T-helper 1 cell (primary cell): ENCODE measurements at places on chromosomes 7 and 10.

DNA sequence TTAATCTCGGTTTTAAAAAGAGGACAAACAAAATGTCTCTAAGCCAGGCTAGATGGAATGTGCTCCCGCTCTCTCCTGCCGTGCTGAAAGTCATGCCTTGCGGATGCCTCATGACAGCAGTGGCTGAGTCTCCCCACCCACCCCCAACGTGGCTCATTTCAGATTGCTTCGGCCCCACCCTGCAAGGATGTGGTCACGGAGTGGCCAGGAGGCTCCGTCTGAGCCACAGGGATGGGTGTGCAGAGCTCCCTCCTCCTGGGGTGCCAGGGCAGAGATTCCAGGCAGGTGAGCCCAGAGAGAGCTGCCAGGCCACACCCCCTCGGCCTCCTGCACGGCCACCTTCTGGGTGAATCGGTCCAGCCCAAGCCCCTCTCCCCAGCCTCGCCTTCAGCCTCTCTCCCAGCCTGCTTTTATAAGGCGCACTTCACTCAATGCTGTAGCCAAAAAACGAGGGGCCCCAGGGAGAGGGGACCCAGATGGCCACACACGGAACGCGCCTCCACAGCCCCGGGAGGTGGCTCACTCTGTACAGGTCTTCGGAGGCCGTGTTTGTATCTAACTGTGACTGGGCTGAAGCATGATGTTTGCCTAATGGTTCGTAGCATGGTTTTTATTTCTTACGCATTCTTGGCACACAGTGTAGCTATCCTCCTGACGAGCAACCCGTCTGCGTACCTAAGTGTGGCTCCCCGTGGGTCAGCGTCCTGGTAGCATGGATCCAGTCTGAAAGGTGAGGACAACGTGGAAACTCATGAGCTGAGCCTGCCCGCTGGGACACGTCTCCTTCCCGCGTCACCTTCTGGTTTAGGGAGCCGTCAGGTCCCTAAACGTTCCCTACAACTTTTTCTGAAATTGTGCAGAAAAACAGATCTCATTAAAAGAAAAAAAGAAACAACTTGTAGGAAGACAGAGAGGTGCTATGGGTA, 413.8 kb upstream of the FOXK1 start:
- no peak for DNase-seq

GRCh38 chr10:121448766-121449421, 149.3 kb downstream of the FGFR2 start:
- DNase-seq: no peak

GRCh38 chr7:41702635-41703371, at the start of gene INHBA:
TSS of gene INHBA (minus strand) at chr7:41703090. CDS start at chr7:41700374, 2,716 bp downstream.
- DNase-seq: no peak

DNA sequence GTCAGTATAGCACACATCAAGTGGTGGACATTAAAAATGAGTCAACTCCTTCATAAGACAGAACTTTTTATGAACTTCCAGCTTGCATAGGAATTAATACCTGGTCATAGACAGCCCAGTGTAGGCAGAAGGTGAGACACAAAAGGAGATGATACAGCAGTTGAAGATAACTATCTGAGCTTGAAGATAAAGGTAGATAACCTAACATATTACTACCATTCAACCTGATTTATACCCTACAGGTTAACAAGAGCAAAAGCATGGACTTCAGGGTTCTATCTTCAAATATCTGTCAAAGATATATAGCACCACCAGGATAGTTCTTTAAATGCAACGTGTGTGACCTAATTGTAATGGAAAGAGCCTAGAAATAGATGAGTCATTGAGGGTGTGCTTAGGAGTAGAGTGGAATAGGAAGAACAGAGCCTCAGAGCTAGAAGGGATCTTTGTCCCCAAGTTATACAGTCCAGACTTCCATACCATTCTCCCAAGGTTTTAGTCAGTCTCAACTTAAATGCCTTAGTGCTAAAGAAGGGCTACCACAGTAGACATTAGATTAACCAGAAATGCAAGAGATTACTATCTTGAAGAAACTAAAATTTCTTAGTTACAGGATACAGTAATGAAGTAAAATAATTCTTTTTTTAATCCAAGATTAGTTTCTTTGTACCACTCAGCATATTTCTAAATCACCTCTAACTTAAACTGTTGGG, 9.2 kb downstream of the ZNF800 start:
- no peak for DNase-seq

DNA sequence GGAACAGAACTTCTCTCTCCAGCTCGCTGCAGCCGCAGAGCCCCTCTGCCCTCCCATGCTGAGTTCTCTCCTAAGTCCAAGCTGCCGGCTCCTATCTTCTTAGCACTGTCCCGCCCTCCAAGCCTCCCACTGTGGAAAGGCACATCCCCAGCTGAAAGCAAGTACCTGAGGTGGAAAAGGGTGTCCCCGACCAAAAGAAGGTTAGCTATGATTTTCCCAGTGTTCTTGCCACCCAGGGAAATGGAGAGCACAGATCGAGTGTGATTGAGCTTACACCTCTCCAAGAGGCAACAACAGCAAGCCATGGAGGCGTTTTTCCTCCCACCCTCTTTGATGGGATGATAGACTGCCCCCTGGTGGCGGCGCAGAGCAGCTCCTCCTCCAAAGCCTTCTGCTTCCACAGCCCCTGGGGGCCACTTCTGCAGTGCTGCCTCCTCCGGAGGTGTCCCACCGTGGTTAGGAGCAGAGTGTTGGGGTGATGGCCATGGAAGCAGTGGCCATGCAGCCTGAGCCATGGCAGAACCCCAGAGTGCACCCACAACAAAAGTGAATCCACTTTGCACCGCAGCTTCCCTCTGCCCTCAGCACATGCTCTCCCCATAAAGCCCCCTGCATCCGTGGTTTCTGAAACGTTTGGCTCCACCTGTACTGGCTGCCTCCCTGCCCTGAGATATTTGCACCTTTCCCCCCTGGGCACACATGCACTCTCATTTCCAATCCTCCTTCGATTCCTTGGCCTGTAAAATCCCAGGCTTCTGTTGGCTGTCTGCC, 143.1 kb upstream of the STK17A start:
- peak; percentile 32 for DNase-seq

- no peak for DNase-seq
Measured at GRCh38 chr10:31173752-31174151, 142.1 kb upstream of the ZNF438 start.

- DNase-seq: no peak
Measured at GRCh38 chr7:7311001-7311400, 128.7 kb downstream of the C1GALT1 start.

- DNase-seq: no peak
Measured at GRCh38 chr7:38021892-38022291, 101.5 kb downstream of the EPDR1 start.

GRCh38 chr7:26642416-26642815, 222.0 kb downstream of the SKAP2 start:
- no peak for DNase-seq

- no peak for DNase-seq
Measured at GRCh38 chr7:17940951-17941431, 697 bp upstream of the SNX13 start.

GRCh38 chr7:102095321-102096011, 191.2 kb upstream of the SH2B2 start:
- DNase-seq: no peak

DNA sequence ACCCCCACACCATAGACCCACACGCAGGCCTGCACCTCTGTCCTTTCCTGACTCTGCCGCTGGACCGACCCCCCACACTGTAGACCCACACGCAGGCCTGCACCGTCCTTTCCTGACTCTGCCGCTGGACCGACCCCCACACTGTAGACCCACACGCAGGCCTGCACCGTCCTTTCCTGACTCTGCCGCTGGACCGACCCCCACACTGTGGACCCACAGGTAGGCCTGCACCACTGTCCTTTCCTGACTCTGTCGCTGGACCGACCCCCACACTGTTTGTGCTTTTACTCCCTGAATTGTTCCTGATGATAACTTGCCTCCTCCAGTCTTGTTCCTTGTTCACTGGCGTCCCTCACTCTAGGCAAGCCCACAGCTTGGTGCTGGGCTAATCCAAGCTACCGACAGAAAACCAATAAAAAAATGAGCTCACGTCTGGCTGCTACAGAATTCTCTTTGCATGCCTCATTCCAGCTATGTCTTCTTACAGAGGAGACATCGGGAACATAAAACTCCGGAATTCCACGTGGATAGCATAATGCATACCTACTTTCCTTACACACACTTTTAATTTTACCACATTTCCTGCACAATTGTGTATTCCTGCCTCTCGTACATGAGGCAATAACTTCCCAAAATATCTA, 494.3 kb downstream of the PTPRN2 start:
- no peak for DNase-seq

DNA sequence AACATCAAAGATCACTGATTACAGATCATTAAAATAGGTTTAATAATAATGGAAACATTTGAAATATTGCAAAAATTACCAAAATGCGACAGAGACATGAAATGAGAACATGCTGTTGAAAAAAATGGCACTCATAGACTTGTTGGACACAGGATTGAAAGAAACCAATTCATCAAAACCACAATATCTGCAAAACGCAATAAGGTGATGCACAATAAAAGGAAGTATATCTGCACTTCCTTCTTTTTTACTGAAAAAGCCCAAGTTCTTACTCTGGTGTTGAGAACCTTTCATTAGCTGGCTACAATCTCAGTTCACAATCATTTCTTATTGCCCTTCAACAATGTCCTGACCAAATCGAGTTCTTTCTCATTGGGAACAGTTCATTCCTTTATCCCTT, 28.7 kb downstream of the TMEM106B start:
- no peak for DNase-seq

GRCh38 chr7:50793947-50794570, 11.4 kb upstream of the GRB10 start:
- no peak for DNase-seq

GRCh38 chr10:63071145-63071544, 62.0 kb upstream of the NRBF2 start:
- DNase-seq: no peak

- no peak for DNase-seq
Measured at GRCh38 chr7:55549457-55549856, 22.8 kb downstream of the VOPP1 start.

- no peak for DNase-seq
Measured at GRCh38 chr7:14430926-14431325, 441.5 kb upstream of the ETV1 start.

- DNase-seq: no peak
Measured at GRCh38 chr10:7795605-7796004, 7.6 kb downstream of the ATP5F1C start.

GRCh38 chr7:137091396-137091795, 222.9 kb downstream of the CHRM2 start:
- no peak for DNase-seq

- DNase-seq: no peak
Measured at GRCh38 chr10:36669615-36670352, 455.6 kb upstream of the ANKRD30A start.

DNA sequence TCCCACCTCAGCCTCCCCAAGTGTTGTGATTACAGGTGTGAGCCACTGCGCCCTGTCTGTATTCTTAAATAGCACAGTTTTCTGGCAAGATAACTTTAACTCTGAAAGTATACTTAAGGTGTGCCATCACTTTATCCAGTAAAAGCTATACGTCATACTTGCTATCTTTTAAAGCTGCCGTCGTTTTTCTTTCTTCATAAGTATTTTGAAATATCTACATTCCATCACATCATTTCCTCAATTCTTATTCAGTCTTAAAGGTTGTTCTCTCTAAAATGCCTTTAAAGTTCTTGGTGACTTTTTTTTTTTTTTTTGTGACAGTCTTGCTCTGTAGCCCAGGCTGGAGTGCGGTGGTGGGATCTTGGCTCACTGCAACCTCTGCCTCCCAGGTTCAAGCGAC, 34.7 kb downstream of the PTPN12 start:
- DNase-seq: no peak

- no peak for DNase-seq
Measured at GRCh38 chr10:87659571-87660483, at the start of gene PAPSS2. TSS of gene PAPSS2 (plus strand) at chr10:87659878. CDS start at chr10:87659982, 104 bp downstream.

GRCh38 chr7:77413861-77414424, 2.2 kb downstream of the GSAP start:
- DNase-seq: no peak

DNA sequence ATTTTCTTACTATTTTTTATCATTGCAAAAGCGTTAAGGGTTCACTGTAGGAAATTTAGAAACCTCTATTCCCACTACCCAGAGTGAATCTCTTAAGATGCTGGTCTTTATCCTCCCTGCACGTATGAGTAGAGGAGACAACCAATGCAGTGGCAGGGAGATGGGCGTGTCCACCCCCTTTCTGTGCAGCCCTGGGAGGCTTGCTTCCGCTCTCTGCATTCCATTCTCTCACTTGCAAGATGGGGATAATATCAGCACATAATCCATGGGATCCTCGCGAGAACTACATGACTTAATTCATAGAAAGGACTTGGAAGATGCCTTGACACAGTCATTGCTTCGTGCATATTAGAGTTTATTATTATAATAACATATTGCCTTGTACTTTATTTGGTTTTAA, 196.2 kb downstream of the KLF6 start:
- no peak for DNase-seq

DNA sequence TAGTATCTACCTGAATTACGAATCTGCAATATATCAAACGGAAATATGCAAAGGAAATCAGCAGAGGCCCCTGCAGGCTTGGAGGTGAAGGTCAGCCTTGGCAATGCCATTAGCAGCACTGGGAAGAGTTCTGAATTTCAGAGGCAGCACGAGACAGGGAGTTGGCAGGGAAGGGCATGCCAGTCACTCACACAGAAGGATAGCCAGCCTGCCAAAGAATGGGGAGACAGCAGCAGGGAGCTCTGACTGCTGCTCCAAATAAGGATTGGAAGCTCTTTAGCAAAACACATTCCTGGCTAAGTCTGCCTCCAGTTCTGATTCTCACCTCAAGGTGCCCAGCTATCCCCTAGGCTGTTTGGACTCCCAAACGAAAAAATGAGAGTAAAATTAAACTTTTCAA, 188.0 kb downstream of the PDE1C start:
- no peak for DNase-seq

DNA sequence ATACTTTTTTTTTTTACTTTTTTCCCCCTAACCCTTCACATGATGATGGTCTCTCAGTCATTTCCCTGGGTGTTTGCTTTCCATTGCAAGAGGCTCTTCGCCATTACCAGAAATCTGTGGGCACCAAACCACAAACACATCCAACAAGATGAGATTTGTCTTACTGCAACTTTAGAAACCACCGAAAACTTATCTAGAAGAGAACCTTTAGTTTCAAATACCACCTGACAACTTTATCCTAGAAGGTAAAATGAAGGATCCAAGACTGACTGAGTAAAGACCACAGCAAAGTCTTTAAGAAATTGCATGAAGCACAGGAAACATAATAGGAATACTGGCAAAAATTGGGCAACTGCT, 363.3 kb upstream of the MBL2 start:
- DNase-seq: no peak

- DNase-seq: peak; percentile 46
Measured at GRCh38 chr10:12350167-12350872, 973 bp downstream of the CAMK1D start.

GRCh38 chr7:130995252-130996081, 261.5 kb upstream of the KLF14 start:
- no peak for DNase-seq

- no peak for DNase-seq
Measured at GRCh38 chr7:99396418-99397296, 11.7 kb downstream of the PDAP1 start.

- DNase-seq: no peak
Measured at GRCh38 chr10:131786756-131787605, 113.8 kb upstream of the PPP2R2D start.

- DNase-seq: no peak
Measured at GRCh38 chr10:18505456-18506118, 145.8 kb downstream of the NSUN6 start.
